ENCODE measurements at places on chromosomes 5 and 9. TPM values are rescaled to one million over a fixed set of nuclear protein-coding genes. Genes with fewer than 3 reads are reported as not detected.

DNA sequence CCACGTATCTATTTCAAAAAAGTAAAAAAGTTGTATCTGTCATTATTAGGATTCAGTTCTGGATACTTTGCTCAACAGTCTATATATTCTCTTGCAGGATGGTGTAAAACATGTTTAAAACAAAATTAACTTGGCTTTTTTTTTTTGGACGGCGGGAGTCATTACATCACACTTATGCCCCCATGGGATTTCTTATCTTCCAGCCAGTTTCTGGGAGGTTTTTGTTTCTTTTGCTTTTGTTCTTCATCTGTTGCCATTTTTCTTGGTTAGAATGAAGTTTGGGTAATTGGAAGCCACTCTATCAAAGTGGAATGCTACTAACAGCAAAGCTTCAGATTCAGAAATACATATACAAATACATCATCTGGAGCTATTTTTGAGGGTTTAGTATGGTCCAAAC is 1.8 kb upstream of the STARD4 start:
- no peak for DNase-seq

GRCh38 chr9:13020146-13021040 is 245.6 kb downstream of the LURAP1L start:
- DNase-seq: no peak

DNA sequence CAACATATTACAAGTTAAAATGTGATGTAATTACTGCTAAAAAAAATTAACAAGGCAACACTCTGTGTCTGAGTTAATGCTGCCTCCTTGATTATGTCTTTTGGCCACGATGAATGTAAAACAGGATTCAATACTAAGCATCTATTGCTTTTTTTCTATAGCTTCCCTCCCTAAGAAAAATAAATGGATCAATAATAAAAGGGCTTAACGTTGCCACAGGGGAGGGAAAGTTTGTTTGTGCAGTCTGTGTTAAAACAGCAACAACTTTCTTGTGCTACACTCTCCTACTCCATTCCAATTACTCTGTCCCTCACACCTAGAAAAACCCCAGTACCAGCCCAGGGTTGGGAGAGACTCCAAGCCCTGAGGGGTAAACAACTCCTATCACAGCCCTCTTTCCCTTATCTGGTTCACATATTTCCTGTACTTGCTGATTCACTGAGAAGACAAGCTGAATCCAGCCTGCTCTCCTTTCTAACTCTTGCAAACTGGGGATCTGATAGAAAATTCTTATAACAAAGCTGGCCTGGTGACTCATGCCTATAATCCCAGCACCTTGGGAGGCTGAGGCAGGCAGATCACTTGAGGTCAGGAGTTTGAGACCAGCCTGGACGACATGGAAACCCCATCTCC is 44.8 kb downstream of the PTPN3 start:
- DNase-seq: no peak

DNA sequence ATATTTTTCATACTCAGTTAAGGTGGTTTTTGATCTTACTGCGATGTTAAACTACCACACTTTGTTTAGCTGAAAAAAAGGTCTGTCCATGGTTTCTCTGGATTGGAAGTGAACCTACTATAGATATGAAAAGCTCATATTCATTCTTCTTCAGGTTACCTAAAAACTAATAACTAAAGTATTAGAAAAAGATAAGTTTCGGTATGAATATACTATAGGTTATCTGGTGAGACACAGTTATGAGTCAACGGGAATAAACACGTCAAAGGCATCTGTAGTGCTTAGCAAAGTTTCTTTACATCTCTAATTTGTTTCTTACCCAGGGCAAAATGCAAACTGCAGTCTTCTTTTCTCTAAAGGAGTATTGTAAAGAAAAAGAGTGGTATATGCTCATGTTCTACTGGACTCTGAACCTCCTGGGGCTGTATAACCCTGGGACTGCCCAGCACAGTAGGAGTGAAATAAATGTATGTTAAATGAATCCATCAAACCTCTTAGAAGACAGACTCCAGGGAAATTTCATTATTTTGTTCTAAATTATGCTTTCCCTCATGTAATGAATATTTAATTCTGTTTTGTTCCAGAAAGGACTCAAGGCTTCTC is 521.9 kb downstream of the PDE4D start:
- no peak for DNase-seq

Gene PLK2
- total RNA-seq: not detected

Gene PDE8B
- 0.21 TPM for total RNA-seq

Gene IL11RA
- total RNA-seq: 29.2 TPM

Gene MLANA
- total RNA-seq: not detected

Measured in OCI-LY7 (cell line).